ENCODE measurements at places on chromosomes 1 and 21.

GRCh38 chr1:47438165-47439016 lies 547 bp downstream of the FOXD2 start:
- DNase-seq = peak; percentile 29

- no peak for DNase-seq
Measured at GRCh38 chr21:42216726-42217572, 2.0 kb upstream of the ABCG1 start.

- peak; percentile 5 for DNase-seq
Measured at GRCh38 chr1:46673749-46674182, 2.1 kb downstream of the TEX38 start.

DNA sequence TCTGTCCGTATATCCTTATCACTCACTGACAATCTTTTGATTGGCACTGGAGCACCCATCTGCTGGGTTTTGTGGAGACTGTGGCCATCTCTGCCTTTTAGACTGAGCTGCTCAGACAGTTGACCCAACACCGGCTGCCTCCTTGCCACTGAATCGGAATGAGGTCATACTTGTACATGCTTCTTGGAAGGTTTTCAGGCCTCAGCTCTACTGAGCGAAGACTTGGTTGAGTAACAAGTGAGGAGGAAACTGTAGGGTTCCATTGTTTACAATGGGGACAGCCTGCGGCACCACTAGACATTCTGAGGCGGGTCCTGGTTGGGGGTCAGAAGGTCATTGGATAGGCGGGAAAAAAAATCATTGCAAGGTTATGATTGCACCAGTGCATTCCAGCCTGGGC lies 320.3 kb downstream of the KIF26B start:
- DNase-seq = no peak

DNA sequence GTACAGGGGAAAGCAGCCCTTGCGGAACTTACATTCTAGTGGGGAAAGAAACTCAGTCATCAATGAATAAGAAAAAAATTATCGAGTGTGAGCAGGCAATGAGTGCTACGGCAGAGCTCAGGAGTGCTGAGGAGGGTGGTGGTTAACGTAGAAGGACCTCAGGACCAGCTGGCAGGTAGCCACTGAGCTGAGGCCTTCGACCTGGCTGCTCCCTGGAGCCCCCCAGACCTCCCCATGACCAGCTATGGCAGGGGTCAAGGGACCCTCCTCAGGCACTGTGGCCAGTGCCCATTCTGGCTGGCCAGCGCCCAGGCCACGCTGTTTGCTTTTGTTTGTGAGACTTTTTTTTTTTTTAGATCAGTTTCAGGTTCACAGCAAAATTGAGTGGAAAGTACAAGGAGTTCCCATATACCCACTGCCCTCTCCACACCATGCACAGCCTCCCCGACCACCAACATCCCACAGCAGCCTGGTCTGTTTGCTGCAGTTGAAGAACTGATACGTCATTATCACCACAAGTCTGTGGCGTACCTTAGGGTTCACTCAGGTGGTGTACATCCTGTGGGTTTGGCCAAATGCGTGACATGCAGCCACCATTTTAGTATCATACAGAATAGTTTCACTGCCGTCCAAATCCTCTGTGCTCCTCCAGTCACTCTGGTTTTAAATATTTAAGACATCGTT lies 11.8 kb upstream of the TTC22 start:
- no peak for DNase-seq

DNA sequence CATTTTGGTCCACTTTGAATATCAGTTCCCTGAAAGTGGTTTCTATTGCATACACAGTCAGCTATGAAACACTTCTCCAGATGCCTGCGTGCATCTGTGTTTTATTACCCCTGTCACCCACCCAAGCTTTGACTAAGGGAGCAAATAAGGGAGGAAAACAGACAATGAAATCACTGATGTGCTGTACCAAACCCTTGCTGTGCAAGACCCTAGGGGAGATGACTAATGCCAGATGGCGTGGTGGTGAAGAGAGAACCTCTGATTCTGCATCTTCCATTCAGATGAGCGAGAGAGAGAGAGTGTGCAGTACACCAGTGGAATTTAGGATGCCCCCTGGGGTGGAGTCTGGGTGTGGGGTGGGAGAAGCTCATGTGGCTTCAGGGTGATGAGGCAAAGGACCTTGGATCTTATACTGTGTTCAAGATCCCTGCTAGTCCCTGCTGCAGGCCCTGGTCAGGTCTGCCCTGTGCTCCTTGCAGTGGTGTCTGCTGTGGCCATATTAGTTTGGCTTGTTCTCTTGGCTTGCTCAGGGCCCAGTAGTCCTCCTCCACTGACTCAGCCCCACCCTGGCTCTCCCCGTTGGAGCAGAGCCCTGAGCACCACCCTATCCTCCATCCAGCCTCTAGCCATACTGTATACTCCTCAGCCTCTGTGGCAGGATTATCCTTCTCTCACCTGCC lies 18.5 kb downstream of the CLCA1 start:
- peak; percentile 11 for DNase-seq

DNA sequence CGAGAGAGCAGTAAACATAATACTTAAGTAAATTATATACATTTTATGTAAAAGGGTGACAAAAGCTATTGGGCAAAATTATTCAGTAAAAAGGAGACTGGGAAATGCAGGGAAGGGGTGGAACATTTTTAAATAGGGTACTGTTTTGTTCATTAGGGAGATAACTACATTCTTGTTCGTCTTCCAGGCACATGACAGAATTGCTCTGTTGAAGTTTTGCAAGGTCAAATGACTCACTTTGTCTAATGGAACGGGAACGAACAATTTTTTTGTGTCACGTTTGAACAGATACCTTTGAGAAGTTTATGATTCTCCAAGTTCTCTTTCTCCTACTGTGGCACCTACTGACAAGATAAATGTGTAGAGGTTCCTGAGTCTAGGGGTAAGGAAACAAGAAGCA lies 382.3 kb upstream of the ZRANB2 start:
- DNase-seq = no peak

GRCh38 chr1:240151136-240151735 lies 59.6 kb downstream of the FMN2 start:
- DNase-seq = no peak

- no peak for DNase-seq
Measured at GRCh38 chr1:227914801-227915563, 32.8 kb downstream of the WNT9A start.

- DNase-seq = no peak
Measured at GRCh38 chr1:228182296-228183030, 16.9 kb downstream of the IBA57 start.

GRCh38 chr1:17633654-17634053 lies 94.2 kb downstream of the ARHGEF10L start:
- DNase-seq = no peak

- DNase-seq = no peak
Measured at GRCh38 chr1:229129301-229130027, 141.4 kb upstream of the RAB4A start.

GRCh38 chr1:1160281-1160930 lies 13.3 kb upstream of the TTLL10 start:
- no peak for DNase-seq

GRCh38 chr1:116161390-116161789 lies 50.2 kb downstream of the MAB21L3 start:
- DNase-seq = no peak

DNA sequence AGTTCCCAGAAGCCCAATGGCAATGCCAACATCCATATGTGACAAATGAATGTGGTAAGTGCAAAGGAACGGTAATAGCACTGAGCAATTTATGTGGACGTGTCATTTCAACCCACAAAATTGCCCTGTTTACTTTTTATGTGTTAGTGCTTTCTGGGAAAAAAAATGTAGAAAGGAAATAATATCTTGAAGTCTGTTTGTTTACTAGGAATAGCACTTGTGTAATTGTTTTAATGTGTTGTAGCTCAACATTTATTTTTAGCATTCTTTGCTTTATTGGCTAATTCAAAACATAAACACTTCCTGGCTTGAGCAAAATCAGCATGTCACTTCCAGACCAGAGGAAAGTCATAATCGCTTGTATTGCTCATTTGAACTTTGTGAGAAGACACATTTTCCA lies 224.8 kb upstream of the KCNK2 start:
- no peak for DNase-seq

- DNase-seq = no peak
Measured at GRCh38 chr1:2611031-2611501, 21.8 kb downstream of the MMEL1 start.

- no peak for DNase-seq
Measured at GRCh38 chr1:39181311-39181710, 23.2 kb upstream of the MACF1 start.

GRCh38 chr1:245348626-245349025 lies 193.8 kb downstream of the KIF26B start:
- no peak for DNase-seq

DNA sequence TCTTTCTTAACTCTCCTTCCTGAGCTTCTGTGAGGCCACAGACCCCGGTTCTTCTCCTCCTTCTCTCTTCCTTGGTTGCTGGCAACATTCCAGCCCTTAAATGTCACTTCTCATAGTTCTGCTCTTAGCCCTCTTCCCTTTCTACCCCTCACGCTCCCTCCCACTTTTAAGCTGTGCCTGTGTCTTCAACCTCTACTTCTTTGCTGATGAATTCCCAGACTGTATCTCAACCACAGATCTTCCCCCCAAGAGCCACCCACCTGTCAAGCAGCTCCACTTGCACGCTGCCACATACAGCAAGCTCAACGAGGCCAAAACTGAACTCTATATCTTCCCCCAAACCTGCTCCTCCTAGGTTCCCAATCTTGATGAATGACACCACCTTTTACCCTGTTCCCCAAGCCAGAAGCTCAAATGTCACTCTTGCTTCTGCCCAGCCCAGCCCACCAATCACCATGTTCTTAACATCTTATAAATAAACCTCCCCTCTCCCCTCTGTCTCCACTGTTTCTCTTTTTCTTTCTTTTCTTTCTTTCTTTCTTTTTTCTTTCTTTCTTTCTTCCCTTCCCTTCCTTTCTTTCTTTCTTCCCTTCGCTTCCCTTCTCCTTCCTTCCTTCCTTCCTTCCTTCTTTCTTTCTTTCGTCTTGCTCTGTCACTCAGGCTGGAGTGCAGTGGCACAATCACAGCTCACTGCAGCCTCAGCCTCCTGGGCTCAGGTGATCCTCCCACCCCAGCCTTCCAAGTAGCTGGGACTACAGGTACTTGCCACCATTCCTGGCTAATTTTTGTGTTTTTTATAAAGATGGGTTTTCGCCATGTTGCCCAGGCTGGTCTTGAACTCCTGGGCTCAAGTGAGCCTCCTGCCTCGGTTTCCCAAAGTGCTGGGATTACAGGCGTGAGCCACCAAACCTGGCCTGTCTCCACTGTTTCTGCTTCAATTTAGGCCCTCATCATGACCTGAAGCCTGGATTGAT lies 19.8 kb upstream of the PTP4A2 start:
- peak; percentile 86 for DNase-seq

DNA sequence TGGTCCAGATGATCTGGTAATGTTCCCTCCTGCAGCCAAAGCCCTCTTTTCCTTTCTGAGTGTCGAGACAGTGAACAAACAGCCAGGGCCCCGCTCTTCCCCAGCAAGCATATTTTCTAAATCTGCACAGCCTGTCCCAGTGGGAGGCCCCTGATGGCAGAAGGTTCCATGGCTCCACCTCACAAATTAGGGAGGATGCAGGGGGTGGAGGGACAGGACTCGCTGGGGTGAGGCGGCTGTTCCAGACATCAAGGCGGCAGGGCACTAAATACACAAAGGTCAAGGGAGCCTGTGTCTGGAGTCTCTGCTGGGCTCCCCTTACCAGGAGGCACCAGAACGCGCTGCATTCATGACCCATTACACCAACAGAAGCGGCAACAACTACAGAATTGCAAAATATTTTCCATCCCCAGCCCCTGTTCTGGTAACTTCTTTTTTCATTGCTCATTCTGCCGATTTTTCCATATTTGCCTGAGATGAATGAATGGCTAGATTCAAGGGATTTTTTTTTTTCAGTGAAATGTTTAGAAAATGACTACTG lies 27.0 kb upstream of the PRELP start:
- DNase-seq = no peak

DNA sequence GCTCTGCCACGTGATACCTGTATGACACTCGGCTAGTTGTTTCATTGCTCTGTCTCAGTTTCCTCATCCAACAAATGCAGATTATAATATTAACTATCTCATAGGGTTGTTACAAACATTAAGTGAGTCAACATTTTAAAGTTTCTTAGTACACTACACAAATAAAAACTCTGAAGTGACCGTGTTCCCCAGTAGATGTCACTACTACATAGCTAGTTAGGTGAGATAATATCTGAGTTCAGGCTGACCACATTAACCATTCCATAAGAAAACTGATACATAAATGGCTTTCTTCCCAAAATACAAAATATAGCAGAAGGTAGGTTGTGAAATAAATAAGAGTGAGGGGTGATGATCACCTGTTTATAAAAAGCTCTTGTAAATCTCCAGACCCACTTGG lies 214.1 kb downstream of the NUF2 start:
- DNase-seq = peak; percentile 30

DNA sequence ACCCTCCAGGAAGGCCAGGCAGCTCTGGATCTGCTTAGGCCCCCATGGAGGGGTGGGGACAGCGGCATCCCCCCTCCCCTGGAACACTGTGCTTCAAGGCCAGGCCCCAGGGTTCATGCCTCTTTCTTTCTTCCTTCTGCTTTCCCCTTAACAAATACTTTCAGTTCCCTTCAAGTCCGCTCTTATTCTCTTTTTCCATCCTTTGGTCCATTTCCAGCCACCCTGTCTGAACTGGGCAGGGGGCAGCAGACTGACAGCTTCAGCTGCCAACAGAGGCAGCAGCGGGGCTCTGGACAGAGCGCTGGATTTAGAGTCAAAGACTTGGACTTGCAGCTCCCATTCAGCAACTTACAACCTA lies 1.1 kb upstream of the CD244 start:
- peak; percentile 55 for DNase-seq

- DNase-seq = no peak
Measured at GRCh38 chr1:77489910-77490309, 192.5 kb downstream of the ZZZ3 start.

DNA sequence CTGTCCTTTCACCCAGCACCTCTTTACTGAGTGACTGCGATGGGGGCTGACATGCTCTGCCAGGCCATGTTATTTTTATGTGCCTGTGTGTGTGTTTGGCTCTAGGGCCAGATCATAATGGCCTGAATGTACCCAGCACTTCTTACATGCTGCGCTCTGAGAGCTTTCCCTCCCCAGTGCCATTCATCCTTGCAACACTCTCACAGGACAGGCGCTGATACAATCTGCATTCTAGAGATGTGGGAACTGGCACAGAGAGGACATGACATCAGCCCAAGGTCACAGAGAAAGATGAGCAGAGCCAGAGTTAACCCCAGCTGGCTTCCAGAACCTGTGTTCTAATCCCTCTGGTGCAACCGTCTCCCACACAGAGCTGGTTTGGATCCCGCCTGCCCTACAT lies 54.5 kb downstream of the ARHGEF10L start:
- no peak for DNase-seq

DNA sequence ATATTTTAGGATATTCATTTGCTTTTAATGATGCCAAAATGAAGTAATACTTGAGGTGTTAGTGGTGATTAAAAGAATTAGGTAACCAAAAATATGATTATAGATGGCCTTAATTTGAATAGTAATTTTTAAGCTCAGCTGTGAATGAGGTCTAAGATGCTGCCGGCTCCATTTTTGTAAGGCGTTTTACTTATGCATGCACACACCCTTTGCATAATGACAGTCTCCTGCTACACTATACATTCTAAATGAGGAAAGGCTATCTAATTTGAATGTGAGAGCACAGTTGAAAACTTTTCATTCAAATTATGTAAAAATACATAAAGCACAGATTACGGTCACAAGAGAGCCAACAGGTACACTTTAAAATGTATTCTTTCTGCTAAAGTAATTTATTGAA lies 41.6 kb downstream of the RGS21 start:
- no peak for DNase-seq

All from NB4 (cell line).